LoVo (cell line): ENCODE measurements at places on chromosomes 16 and 17.
A peak's percentile ranks its signal among the peaks of the same experiment; 100 is the strongest.

- DNase-seq: no peak
Measured at GRCh38 chr17:30559656-30560055, 82.4 kb downstream of the GOSR1 start.

DNA sequence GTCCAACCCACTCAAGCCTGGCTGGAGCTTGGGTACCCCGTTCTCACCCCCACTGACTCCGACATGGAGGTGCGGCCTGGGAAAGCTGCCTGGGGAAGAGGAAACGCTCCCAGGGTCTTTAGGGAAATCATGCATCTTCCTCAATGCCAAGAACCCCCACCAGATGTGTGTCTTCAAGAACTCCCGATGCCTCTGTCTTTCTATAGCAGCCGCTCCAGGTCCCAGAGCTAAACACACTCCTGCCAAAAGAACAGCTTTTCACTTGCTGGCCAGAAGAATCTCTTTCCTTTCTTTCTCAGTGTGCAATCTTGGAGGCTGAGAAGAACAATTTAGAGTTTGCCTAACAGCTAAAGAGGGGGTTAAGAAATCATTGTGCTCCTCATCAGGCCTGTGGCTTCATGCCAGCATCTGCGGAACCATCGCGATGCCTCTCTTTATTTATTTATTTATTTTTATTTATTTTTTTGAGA, 41.1 kb upstream of the MTSS2 start:
- no peak for DNase-seq

DNA sequence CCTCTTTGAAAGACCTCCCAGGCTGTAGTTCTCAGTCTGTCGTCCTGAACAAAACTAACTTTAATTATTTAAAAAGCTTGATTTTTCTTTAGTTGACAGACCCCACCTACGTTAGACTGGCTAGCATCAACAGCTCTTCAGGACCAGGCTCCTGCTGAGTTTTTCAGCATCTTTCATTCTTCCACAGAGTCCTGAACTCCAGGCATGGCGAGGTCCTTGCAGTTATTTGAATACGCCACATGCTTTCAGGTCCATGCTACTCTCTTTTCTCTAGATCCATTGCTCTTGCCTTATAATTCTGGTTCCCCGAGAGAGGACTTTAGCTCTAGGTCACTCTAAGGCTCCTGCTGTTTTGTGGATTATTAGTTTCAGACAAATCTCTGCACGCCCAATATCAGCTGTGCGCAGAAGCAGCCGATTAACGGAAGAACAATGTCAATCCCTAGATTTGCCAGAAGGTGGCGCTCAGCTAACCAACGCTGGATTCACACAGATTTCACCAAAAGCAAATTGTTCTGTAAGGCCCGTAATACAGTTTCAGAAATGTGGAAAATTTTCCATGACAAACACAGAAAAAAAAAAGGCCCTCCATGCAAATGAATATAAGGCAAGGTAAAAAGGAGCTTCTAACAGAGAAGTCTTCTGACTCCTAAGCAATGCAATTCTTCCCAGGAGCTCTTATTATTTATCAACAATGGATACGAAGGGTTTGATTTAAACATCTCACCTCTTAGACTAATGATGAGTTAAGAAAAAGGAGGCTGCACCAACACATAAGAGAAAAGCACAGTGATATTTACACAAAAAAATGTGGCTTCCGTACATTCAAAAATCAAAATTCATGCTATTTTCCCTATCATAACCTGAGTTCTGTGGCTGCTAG, 33.5 kb upstream of the BCO1 start:
- DNase-seq: peak; percentile 50

DNA sequence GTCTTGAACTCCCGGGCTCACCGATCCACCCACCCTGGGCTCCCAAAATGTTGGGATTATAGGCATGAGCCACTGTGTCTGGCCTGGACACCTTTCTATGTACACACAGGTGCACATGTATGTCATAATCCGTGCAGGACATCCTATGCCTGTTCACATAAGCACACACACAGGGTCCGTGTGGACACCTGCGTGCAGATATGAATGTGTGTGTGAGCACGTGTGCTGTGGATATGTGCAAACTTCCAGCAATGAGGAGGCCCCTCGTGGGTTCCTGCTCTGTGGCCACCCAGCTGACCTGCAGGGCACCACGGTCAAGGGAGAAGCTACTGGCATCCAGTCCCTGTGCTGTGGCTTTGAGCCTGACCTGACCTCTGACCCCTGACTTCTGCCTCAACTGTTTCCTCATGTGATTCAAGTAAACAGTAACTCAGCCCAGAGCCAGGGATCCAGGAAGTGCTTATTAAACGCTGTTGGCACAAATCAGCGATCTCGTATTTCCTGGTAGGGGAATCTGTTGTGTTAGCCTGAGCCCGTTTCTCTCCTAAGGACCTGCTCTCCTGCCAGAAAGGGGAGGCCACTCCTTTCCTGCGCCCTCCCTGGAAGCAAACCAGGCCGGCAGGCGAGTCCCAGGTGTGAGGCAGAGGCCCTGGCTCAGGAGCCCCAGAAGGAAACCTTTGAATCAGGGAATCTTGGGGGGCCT, 6.5 kb downstream of the CPNE7 start:
- no peak for DNase-seq

- DNase-seq: no peak
Measured at GRCh38 chr16:16166949-16167348, 56.3 kb downstream of the ABCC6 start.

GRCh38 chr16:84874553-84874952, 54.8 kb downstream of the CRISPLD2 start:
- DNase-seq: no peak

DNA sequence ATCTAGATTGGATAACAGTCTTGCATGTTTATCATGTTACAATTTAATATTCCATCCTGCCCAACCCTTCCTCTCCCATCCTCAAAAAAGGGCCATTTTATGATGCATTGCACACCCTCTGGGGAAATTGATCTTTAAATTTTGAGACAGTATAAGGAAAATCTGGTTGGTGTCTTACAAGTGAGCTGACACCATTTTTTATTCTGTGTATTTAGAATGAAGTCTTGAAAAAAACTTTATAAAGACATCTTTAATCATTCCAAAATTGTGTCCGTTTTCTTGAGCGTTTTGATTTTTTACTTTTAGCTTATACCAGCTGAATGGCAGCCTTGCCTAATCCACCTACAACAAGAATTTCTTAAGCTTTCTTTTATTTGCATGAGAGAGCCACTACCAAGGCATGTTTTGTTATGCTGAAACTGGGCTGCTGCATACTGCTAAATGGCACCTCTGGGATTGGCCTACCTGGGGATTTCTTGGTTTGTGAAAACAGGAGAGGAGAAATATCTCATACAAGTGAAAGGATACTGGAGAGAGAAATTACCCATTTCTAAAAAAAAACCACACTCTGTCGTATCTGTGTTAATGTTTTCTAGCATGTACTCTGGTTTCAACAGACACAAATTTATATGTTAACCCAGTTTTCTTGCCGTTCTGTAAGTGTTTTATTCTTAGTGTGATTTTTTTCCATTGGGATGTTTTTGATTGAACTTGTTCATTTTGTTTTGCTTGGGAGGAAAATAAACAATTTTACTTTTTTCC, 52.2 kb downstream of the TUBD1 start:
- no peak for DNase-seq

DNA sequence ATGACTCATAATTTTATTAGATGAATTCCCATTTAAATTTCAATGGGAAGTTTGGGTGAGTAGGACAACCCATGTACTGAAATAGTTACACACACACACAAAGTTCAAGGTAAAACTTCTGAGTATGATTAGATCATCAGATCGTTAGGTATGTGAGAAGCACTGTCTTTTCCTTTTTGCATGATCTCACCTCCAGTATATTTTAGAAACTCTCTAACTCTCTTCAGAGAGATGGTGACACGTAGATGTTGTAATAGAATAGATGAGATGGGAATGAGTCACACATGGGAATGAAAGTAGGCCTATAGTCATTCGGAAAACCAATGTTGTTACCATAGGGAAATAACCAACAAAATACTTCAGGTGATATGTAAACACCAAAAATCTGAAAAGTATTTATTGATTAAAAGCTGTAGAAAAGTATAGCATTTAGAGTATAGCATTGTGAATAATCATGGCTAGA, 22.2 kb downstream of the KRT23 start:
- peak; percentile 61 for DNase-seq

- DNase-seq: no peak
Measured at GRCh38 chr16:79664407-79664806, 63.9 kb upstream of the MAF start.

GRCh38 chr17:41294016-41294415, 8.6 kb downstream of the KRTAP29-1 start:
- DNase-seq: no peak

DNA sequence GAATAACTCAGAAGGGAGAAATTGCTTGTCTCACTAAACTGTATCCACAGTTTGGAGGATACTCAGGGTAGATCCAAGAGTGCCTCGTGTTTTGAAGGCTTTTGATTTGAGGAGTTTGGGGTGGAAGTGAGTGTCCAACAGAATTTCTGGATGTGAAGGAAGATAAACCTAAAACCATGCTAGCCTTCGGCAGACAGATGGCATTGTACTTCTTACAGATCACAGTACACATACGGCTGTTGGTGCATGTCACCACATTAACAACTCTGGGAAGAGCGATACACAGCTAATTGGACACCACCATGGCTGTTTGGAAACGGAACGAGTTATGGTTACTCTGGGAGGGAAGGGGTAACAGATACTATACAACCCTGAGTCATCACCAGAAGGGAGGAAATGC, 420.4 kb downstream of the GRIN2A start:
- no peak for DNase-seq

DNA sequence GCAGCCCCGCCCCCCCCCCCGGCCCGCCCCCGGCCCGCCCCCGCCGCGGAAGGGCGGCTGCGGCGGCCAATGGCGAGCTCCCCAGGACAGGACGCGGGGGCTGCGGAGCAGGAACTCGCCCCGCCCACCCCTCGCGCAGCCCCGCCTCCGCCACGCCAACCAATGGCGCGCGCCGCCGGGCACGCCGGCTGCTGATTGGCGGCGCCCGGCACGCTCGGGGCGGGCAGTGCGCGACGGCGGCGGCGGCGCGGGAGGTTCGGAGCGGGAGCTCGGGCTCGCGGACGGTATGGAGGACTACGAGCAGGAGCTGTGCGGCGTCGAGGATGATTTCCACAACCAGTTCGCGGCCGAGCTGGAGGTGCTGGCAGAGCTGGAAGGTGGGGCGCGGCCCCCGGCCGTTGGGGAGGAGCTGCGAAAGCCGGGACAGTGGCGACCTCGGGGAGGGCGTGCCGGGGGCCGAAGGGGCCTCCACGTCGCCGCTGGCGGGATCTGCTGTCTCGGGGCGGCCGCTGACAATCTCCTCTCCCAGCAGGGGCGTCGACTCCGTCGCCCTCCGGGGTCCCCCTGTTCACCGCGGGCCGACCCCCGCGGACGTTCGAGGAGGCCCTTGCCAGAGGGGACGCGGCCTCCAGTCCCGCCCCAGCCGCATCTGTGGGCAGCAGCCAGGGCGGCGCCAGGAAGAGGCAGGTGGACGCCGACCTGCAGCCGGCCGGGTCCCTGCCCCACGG, at the start of gene CHTF18:
Gene CHTF18, plus strand, starts transcription at position 222 of the 728 bp plus-strand sequence. Its CDS starts 65 bp downstream, at position 287.
- DNase-seq: peak; percentile 93

DNA sequence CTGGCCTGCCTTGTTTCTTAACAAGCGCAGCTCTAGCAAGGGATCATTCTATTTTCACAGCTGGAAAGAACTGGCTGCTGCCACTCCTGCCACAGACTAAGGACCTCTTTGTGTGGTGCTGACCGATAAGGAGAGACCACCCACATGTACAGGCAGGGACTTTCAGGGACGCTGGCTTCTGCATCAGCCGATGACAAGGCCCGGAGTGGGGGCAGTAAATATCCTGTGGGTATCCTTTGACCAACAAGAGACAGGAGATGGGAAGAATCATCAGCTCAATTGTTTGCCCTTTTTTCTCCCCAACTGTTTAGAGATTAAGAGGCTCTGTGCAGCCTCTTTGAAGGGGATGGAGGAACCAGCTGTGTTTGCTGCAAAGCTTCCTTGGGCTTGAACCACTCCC, 9.2 kb upstream of the ITPRIPL2 start:
- no peak for DNase-seq

- DNase-seq: no peak
Measured at GRCh38 chr16:85457366-85457765, 155.8 kb upstream of the GSE1 start.

DNA sequence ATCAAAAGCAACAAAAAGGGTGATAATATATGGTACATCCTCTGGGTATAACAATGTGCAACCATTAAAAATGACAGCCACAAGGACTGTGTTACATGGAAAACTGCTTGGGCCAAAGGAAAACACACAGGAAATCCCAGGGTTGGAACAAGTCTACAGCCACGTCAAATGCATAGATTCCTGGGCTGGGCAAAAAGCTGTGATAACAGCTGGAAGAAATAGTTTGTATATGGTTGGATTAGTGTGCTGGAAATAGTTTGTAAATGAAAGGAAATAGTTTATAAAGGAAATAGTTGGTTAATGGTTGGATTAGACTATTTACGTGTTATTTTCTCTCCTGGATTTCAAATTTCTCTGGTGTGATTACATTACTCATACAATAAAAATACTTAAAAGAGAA, 2.6 kb downstream of the HSD17B2 start:
- DNase-seq: no peak

DNA sequence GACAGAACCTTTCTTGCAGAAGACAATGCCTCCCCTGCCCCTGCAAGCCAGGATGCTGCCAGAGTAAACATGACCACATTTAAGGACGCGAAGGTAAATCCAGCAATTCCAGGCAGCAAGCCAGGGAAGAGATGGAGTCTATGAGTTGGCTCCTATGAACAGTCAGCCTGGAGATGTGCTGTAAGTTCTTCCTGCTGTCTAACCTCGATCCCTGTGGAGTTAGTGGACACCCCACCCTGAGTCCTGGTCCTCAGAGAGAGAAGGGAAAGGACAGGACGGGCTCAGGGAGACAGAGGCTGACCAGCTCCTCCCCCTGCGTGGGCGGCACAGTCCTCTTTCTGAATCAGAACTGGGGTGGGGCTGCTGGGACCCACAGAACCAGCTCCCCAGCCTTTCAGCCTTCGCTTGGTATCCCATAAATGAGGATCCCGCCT, 24.9 kb downstream of the CDC42EP4 start:
- DNase-seq: no peak

DNA sequence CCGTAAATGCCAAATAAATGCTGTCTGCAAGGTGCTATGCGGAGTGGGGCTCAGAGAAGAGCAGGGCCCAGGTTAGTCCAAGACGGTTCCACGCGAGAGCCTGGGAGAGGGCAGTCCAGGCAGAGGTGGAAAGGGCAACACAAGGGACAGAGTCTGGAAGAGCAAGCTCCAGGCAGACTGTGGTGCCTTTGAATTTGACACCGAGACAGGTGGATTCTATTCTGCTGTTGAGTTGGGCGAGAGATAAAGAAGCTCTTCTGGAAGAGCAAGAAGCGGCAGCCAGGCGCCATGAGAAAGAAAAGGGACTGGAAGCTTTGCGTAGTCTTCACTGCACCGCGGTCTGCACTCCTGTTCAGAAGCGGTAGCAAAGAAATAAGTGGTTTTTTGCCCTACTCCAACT, 55.6 kb downstream of the CYTH1 start:
- no peak for DNase-seq

- DNase-seq: no peak
Measured at GRCh38 chr17:18938692-18939023, 13.3 kb upstream of the SLC5A10 start.

- DNase-seq: no peak
Measured at GRCh38 chr17:69961501-69962145, 113.4 kb upstream of the KCNJ16 start.
